ENCODE measurements at places on chromosomes 16 and 17.

GRCh38 chr17:59277031-59277430 lies 54.4 kb upstream of the YPEL2 start:
- DNase-seq = no peak

DNA sequence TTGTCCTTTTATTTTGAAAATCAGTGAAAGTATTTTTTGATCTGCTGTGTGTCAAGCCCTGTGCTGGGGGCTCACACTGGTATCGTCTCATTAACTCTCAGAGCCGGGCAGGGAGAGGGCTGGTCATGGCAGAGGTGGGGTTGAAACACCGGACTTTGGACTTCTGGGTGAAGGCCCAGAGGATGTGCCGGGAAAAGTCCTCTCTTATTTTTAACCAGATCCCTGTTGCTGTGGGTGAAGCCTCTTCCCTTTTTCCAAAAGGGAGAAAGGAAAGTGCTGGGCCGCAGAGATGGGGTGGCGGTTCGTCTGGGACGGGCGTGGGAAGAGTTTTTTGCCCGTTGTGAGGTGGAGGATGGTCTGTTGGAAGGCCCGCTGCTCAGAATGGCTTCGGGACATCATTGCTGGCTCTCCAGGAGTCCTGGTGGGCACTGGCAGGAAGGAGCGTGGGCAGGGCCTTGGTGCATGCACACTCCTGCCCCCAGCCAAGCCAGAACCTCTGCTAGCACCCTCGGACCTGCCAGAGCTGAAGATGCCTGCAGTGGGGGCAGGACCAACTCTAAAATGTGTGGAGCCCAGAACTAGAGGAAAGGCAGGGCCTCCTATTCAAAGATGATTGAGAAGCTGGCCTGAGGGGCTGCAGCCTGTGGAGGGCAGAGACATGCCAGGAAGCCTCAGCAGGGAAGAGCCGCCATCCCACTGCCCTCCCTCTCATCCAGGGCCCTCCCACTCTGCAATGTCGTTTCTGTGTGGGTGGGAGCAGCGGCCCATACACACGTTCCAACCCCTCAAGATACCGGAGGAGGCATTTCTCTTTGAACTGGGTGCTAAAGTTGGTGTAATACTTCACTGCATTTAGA lies 213.2 kb downstream of the CCDC182 start:
- DNase-seq = no peak

- no peak for DNase-seq
Measured at GRCh38 chr16:47643323-47644000, 182.3 kb downstream of the PHKB start.

GRCh38 chr16:53695070-53695469 lies 8.6 kb downstream of the RPGRIP1L start:
- no peak for DNase-seq

- no peak for DNase-seq
Measured at GRCh38 chr16:20678242-20678641, 19.2 kb downstream of the ACSM1 start.

DNA sequence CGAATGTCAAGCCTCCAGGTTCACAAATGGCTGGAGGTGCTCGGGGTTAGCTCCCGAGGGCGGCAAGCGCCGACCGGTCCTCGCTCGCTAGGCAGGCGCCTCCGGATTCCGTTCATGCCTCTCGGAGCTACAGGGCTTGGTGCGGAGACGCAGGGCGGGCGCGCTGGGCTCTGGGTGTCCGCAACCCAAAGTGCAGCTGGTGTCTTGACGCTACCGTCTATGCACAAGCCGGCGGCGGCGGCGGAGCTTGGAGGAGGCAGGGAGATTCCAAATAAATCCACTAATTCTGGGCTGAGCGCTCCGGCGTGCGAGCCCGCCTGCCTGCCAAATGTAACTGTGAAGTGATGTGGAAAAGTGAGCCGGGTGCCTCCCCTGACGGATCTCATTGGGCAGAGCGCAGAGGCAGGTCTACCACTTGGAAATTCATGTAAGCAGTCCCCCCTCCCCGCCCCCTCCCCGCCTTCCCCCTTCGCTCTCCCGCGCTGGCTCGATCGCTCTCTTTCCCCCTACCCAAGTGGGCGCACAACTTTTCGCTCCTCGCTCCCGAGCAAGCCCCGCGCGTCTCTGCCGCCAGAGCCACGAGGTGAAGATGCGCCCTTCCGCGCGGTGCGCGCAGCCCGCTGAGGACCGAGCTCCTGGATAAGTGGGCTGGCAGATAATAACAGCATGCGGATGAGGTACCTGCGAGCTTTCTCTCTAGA lies at the start of gene CDH8:
Gene CDH8, minus strand, starts transcription at position 338 of the 701 bp plus-strand sequence. CDS start 15,035 bp downstream, outside the sequence.
- no peak for DNase-seq

DNA sequence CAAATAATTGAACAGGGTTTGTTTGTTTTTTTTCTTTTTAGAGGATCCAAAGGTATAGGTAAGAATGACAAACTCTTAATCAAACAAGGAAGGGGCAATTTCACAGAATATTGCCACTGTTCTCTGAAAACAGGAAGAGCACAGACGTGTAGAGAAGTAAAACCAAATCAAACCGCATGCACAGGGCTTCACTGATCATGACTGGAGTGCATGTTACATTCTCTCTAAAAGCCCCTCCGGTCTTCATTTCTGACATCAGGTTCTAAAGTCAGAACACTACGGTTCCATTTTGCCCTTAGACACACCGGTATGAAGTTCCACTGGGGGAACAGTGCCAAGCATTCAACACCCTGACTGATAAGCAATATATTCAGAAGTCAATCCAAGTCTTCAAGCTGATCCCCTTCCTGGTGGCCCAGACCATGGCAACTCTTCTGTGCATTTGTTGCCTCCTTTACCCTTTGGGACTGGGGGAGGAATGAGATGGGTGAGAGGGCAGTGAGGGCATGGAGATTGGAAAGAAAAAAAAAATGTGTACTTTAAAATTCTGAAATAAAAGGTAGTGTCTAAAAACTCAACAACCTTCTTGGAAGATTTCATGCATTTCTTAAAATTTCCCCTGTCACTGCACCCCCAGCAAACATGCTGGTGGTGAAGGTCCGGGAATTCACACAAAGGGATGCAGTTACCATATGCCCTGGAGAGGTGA lies 1.4 kb downstream of the MMD start:
- no peak for DNase-seq

Data from stimulated activated CD8-positive, alpha-beta memory T cell treated with anti-CD3 and anti-CD28 coated beads, Interleukin-7, amount 100 ng/mL, for 1 hour (primary cell).